Glomerular endothelial cell (primary cell): ENCODE measurements at places on chromosomes 2 and 18.

DNA sequence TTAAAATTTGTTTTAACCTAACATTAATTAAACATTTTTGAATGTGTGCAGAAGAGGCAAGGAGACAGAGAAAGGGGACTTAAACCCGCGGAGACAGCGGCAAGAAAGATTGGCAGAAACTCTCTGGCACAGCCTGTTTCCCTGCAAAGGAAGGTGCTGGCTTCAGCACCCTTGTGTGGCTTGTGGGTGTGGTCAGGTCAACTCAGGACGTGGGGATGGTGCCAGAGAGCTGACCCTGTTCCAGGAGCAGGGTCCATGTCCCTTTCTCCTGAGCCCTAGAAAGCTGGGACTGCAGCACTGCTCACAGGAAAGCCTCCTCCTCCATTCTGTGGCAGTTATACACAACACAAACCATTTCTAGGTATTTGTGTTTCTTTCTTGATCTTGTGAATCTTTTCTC is 176.2 kb upstream of the ST6GAL2 start:
- DNase-seq = no peak

GRCh38 chr2:174035117-174035635 is 70.0 kb upstream of the SP3 start:
- no peak for DNase-seq

DNA sequence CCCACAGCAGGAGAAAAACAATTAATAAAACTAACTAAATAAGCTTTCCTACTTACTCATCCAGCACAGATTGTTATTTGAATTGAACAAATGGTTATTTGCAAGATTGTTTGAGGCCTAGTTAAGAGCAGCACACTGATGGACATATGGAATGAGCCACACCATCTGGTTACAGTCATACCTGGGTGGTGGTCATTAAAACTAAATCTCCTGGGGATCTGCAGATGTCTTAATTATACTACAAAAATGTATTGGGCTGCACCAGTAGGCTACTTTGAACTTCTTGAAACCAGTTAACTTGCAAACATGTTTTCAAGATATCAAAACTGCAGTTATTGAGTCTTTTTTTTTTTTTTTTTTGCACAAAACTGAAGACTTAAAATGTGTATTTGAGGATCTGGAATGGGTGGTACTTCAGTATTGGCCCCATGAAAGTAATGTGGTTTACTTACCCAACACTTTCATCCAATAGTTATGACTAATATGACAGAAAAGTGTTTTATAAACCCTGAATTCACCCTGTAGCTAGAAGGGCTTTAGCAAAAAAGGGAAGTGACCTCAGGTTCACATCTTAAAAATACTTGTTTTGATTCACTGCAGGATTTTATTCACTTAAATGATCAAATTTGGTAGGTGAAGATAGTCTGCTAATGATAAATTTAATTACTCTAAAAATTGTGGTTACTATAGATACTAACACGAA is 10.8 kb downstream of the AGFG1 start:
- DNase-seq = no peak

- DNase-seq = no peak
Measured at GRCh38 chr2:63736354-63736753, 105.3 kb upstream of the UGP2 start.

DNA sequence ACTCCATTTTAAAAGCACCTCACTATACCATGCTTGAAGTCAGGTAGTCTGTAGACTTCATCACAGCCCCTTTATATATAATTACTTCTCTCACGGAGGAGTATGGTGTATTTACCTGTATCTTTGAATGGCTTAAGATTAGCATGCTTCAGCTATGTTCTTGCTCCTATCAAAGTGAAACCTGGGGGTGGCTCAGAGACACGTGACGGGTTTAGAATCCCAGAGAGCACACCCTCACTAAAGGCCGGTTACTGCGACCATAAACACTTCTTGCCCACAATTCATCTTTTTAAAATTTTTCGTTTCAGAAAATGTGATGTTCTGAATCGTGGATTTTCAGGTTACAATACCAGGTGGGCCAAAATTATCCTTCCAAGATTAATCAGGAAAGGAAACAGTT is 3.6 kb downstream of the IAH1 start:
- DNase-seq = no peak

GRCh38 chr18:45619062-45619825 is 4.0 kb downstream of the SLC14A2 start:
- no peak for DNase-seq

- DNase-seq = no peak
Measured at GRCh38 chr18:26225915-26226228, 373 bp upstream of the TAF4B start.

GRCh38 chr2:157989227-157989626 is 112.4 kb upstream of the UPP2 start:
- DNase-seq = no peak

- no peak for DNase-seq
Measured at GRCh38 chr2:55025627-55026026, 24.6 kb downstream of the RTN4 start.

DNA sequence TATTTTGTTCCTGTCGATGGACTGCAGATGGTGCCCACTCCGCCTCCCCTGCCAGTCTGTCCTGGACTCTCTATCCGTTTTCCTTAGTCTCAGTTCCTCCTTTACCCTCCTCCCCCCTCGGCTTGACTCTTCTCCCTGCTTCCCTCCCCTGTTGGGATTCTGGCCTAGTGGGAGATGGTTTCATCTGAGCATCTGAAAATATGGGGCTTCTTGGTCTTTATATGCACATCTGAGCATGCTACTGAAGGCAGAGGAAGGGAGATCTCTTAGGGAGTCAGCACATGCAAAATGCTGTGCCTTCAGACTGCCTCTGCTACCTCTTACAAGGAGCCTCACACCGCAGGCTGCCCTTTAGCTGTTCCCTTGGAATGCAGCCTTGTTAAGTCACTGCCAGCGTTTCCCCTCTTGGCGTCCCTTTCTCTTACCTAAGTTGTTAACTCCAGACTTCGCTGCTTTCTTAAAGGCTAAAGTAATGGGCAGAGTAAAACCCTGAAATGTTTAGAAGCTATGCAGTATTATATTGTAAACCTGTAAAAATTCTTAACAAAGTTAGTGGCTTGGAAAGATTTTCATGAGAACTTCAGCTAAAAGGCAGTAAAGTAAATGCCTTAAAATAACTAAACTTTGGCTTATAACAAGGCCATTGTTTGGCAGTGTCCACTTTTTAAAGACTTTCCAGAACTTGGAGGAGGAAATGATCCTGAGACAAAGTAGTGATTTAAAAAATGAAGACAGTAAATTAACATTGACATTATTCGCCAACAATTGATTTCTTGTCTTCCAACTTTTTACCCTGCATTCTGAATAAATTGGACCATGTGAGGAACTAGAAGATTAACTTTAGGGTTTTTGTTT is 49.8 kb downstream of the LDLRAD4 start:
- no peak for DNase-seq

DNA sequence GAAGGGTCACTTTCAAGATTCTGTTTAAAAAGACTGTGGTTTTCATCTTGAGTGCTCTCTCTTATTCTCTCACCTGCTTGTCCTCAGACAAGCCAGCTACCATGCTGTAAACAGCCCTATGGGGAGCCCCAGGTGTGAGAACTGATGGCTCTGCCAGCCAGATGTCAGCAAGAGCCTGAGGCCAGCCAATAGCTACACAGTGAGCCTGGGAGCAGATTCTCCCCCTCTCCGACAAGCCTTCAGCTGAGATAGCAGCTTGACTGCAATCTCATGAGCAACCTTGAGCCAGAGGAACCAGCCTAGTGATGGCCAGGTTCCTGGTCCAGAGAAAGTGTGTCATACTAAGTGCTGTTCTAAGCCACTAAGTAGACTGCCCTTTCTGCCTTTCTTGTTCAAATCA is 272.1 kb downstream of the NAPG start:
- DNase-seq = no peak

GRCh38 chr2:151042964-151043363 is 218.7 kb downstream of the RBM43 start:
- DNase-seq = no peak

DNA sequence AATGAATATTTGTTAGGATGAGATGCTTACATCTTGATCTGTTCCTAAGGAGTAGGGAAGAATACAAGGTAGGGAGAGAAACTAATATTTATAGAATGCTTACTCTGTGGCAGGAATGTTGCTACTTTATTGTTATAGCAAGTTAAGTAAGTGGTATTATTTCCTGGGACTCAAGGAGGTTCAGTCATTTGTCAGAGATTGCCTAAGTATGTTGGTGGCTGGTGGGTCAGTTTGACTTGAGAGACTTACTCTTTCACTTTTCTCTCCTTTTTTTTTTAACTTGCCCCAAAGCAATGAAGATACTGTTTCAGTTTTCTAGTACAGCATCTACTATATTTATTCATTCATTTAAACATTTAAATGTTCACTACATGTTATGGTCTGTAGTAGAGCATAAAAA is 209.2 kb upstream of the STON1 start:
- DNase-seq = no peak

- DNase-seq = no peak
Measured at GRCh38 chr18:5068851-5069250, 128.2 kb downstream of the AKAIN1 start.

GRCh38 chr18:47912794-47913585 is 17.5 kb downstream of the SMAD2 start:
- DNase-seq = no peak

- no peak for DNase-seq
Measured at GRCh38 chr2:18845854-18846445, 256.6 kb upstream of the NT5C1B start.

DNA sequence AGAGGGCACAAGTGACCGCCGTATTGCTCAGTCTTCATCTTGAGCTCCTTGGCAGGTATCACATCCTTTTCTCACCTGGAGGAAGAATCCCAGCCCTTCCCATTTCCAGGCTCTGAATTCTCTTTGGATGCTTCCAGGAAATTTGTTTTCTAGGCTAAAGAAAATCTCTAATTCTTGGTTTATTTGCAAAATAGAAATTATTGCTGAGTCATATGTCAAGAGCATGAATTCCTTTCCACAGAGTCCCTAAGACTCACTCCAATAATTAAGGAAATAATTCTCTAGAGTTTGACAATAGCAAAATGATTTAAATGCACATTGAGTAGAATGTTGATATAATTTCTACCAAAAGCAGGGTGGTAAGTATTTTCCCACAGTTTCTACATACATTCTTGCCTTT is 16.3 kb upstream of the CCDC68 start:
- DNase-seq = no peak
